ENCODE measurements at places on chromosomes 7 and 10.

DNA sequence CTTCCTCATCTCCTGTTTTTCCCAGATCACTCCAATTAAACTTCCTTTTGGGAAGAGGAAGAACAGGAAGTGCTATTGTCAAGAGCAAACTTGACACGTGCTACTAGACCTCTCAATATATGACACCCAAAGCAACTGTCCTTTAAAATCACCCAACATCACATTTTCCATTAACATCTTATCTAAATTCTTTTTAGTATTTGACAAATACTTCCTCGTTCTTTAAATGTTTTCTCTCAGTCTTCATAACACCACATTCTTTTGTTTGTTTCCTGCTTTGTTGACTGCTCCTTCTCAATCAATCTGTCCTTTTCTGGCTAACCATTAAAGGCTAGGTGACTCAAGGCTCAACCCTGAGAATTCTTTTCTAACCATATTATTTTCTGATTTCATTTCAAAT lies 7.1 kb upstream of the TFPI2 start:
- no peaks in the 10 kb centered on the region for H3K4me1 ChIP-seq
- H3K36me3 ChIP-seq = no peaks in the 10 kb centered on the region
- H3K27me3 ChIP-seq = peaks cover 1% of the 10 kb centered on the region
- DNase-seq = no peak
- H3K27ac ChIP-seq = no peak overlapping the region
- no peak overlapping the region for H3K4me3 ChIP-seq

DNA sequence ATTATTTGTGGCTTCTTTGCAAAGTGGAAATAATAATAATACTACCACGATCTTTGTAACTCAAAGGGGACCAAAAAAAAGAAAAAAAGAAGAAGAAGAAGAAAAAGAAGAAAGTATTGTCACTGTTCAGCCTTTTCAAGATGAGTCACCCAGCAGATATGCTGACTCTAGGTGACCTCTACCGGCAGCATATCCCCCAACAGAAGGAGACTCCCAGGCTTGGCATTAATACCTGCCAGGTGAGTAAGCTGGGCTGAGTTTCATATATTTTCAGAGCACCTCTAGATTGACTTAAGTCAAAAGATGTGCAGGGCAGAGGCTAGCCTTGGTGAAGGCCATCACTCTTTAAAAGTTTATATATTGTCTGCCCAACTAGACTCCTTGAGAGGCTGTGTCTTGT lies 30.4 kb upstream of the GPR26 start:
- H3K27ac ChIP-seq = no peak overlapping the region
- H3K27me3 ChIP-seq = no peaks in the 10 kb centered on the region

GRCh38 chr10:99858849-99859248 lies 76.4 kb downstream of the ABCC2 start:
- H3K4me3 ChIP-seq = no peak overlapping the region
- no peaks in the 10 kb centered on the region for H3K36me3 ChIP-seq
- no peak overlapping the region for H3K27ac ChIP-seq
- H3K27me3 ChIP-seq = peaks cover 2% of the 10 kb centered on the region
- no peak for DNase-seq

DNA sequence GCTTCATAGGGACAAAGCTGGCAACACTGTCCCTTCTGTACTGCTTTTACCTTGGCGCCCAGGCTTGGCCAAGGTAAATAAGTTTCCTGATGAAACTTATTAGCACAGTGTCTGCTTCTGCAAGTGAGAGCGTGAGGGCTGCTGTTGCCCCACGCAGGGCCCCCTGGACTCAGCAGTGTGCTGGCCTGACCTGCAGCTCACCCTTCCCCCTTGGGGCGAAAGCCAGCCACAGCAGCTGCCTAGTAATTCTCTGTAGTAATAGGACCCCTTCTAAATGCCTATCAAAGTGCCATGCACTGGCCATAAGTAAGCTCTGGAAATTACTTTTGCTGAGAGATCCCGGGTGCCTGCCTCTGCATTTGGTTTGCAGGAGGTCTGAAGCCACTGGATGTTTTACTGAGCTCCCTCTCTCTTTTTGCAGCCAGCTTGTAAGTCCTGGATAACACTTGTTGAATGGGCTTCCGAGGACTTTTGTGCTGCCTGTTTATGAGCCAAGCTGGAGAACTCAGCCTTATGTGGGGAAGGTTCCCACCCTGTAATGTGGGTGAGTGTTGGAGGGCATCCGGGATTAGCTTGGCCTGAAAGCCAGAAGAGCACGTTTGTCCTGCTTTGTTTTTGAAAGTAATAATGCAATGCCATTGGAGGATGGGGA lies 293.9 kb downstream of the C7orf25 start:
- H3K4me3 ChIP-seq = no peak overlapping the region
- H3K36me3 ChIP-seq = no peaks in the 10 kb centered on the region
- peak; percentile 54 for DNase-seq
- H3K4me1 ChIP-seq = peaks cover 9% of the 10 kb centered on the region
- H3K27ac ChIP-seq = no peak overlapping the region
- no peaks in the 10 kb centered on the region for H3K27me3 ChIP-seq

GRCh38 chr10:4214908-4215307 lies 429.9 kb upstream of the KLF6 start:
- H3K36me3 ChIP-seq = no peaks in the 10 kb centered on the region
- H3K4me3 ChIP-seq = no peak overlapping the region
- H3K27me3 ChIP-seq = no peaks in the 10 kb centered on the region
- peaks cover 55% of the 10 kb centered on the region for H3K4me1 ChIP-seq

GRCh38 chr10:116637830-116638229 lies 17.1 kb downstream of the PNLIPRP2 start:
- no peak overlapping the region for H3K4me3 ChIP-seq
- H3K4me1 ChIP-seq = no peaks in the 10 kb centered on the region
- no peaks in the 10 kb centered on the region for H3K36me3 ChIP-seq
- no peaks in the 10 kb centered on the region for H3K27me3 ChIP-seq
- H3K27ac ChIP-seq = no peak overlapping the region

GRCh38 chr10:19488592-19489280 lies 327.5 kb upstream of the PLXDC2 start:
- DNase-seq = peak; percentile 83
- H3K36me3 ChIP-seq = no peaks in the 10 kb centered on the region
- H3K27ac ChIP-seq = peak overlapping the region; percentile 98
- no peaks in the 10 kb centered on the region for H3K27me3 ChIP-seq

- peaks cover 3% of the 10 kb centered on the region for H3K27me3 ChIP-seq
- no peak for DNase-seq
- no peaks in the 10 kb centered on the region for H3K36me3 ChIP-seq
- peaks cover 2% of the 10 kb centered on the region for H3K4me1 ChIP-seq
- H3K27ac ChIP-seq = no peak overlapping the region
These were observed 528.5 kb downstream of the LRMDA start for GRCh38 chr10:75959912-75960311.

GRCh38 chr10:106957823-106958588 lies 206.5 kb downstream of the SORCS1 start:
- DNase-seq = no peak
- H3K4me1 ChIP-seq = peaks cover 14% of the 10 kb centered on the region
- H3K27me3 ChIP-seq = no peaks in the 10 kb centered on the region
- no peak overlapping the region for H3K27ac ChIP-seq

DNA sequence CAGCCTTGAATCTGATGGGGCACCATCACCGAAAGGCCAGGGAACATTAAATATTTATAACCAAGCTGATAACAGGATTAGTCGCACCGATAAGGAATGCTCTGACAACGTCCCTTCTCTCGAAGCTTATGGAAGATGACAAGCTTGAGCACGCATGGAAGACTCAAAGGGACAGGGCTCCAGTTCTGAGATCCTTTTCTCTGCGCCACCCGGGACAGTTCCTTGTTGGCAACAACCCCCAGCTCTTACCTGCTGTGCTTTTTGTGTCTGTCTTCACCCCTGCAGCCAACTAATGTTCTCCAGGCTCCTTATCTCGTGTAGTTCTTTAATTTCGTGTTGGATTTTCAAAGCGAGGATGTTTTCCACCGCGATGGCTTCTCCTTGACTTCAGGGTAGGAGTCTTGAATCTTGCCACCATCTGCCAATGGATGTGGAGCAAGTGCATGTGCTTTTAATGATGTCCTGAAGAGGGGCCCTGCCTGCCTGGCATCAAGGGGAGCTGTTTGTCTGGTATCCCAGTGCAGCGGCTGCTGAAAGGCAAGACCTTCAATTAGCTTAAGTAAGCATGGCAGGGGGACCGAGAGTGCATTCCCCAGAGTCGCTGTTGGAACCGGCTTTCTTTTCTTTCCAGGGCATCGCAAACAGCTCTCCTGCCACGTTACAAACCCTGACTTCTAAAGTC lies 354 bp upstream of the FERD3L start:
- H3K27ac ChIP-seq = no peak overlapping the region
- peaks cover 81% of the 10 kb centered on the region for H3K27me3 ChIP-seq
- H3K4me1 ChIP-seq = peaks cover 44% of the 10 kb centered on the region
- peak overlapping the region; percentile 89 for H3K4me3 ChIP-seq
- DNase-seq = peak; percentile 48

DNA sequence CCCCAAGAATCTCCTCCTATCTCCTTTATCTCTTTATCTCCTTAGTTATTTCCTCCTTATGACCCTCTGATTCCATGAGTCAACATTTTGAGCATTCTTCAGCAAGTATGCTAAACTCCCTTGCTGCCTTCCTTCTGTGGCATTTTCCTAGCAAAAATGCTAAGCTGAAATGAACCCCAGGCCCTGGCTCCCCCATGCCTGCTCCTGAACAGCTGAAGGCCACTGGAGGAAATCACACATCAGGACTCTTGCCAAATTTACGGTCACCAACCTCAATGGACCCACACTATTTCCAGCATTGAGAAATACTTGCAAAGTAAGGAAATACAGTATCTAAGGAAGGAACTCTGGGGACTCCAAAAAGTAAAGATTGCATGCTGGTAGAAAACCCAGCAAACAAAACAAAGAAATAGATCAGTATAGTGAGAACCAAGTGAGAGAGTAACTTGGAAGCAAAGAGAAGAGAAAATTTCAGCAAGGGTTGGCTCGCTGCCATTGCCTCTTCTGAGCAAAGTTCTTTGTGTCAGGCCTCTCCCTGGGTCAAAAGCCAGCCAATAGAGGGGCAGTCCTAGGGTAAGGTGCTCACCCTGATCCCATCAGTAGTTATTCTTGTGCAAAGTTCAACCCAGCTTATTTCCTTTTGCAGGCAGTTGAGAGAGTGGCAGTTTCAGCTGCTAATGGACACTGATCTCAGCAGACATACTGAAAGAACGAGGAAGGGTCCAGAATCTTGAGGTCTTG lies 5.1 kb upstream of the PLEKHS1 start:
- no peaks in the 10 kb centered on the region for H3K4me1 ChIP-seq
- no peak overlapping the region for H3K4me3 ChIP-seq
- no peak for DNase-seq
- no peaks in the 10 kb centered on the region for H3K36me3 ChIP-seq
- no peaks in the 10 kb centered on the region for H3K27me3 ChIP-seq

- no peaks in the 10 kb centered on the region for H3K36me3 ChIP-seq
- H3K4me1 ChIP-seq = peaks cover 29% of the 10 kb centered on the region
- H3K27me3 ChIP-seq = no peaks in the 10 kb centered on the region
These were observed 62.5 kb downstream of the MKI67 start for GRCh38 chr10:128063736-128064107.

DNA sequence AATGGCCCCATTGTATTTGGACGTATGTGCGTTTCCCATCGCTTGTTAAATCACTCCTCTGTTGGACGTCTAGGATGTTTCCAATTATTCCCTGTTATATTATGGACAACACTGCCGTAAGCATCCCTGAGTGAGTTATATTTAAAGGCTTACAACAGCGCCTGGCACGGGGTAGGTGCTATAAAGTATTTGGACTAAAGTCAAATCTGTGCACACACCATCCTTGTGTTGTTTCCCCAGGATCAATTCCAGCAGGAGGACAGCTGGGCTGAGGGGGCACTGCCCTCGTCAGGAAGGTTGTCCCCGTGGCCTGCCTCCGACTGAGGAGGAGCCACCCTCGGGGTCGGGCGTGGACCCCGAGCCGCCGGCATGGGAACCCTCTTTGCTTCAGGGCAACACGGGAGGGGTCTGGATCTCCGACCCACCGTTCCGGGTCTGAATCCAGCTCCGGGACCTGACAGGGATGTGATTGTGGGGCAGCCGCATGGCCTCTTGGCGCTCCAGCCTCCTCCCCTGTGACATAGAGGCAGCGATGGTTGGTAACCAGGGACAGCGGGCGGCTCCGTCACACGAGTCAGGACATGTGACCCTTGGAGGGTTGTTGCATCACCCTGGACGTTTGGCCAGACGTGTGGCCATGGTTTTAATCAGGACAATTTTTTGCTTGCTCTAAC lies 1.5 kb upstream of the JAKMIP3 start:
- 0 out of 2 replicates have a peak, but pooled peaks cover 4% of the 10 kb centered on the region for H3K27me3 ChIP-seq
- H3K36me3 ChIP-seq = peaks cover 6% of the 10 kb centered on the region
- no peak overlapping the region for H3K4me3 ChIP-seq
- H3K4me1 ChIP-seq = peaks cover 29% of the 10 kb centered on the region
- H3K27ac ChIP-seq = no peak overlapping the region

- DNase-seq = no peak
- H3K4me3 ChIP-seq = no peak overlapping the region
- no peaks in the 10 kb centered on the region for H3K27me3 ChIP-seq
- peaks cover 23% of the 10 kb centered on the region for H3K4me1 ChIP-seq
These were observed 51.5 kb downstream of the WDR37 start for GRCh38 chr10:1107679-1108078.

DNA sequence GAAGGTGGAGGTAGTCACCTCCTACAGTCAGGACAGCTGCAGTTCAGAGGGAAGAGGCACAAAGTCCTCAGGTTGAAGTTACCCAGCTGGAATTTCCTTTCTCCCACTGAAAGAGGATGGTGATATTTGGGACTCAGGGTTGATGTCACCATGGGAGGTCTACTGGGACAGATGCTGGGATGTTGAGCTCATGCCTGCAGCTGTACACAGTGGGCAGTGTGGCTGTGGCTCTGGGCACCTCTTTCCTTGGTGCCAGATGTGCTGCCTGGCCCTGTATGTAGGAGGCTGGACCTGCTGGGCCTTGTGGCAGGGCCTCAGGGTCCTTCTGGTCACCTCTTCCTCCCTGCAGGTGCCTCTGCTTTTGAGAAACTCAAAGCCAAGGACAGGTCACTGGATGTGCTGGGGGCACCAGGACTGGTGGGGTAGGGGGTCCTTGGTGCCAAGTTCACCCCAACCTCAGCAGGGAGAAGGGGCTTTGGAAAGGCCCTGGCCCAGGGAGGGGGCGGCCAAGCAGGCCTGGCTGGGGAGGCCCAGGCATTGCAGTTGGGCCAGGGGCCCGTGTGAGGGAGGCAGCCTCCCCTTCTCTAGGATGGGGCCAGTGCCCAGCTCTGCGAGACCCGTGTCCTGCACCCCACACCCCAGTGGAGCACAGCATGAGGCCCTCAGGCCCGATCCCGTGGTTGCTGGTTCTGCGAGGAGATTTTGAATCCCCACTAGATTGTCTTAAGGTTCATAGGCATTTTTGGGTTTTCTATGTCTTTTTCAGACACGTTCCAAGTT lies 103.1 kb downstream of the BMS1 start:
- DNase-seq = no peak
- no peak overlapping the region for H3K27ac ChIP-seq
- H3K4me1 ChIP-seq = peaks cover 6% of the 10 kb centered on the region
- H3K4me3 ChIP-seq = no peak overlapping the region
- peaks cover 18% of the 10 kb centered on the region for H3K36me3 ChIP-seq

GRCh38 chr7:155269766-155270585 lies 27.7 kb upstream of the INSIG1 start:
- H3K36me3 ChIP-seq = no peaks in the 10 kb centered on the region
- no peak for DNase-seq
- H3K27me3 ChIP-seq = no peaks in the 10 kb centered on the region
- H3K4me1 ChIP-seq = no peaks in the 10 kb centered on the region
- no peak overlapping the region for H3K4me3 ChIP-seq

GRCh38 chr10:99769706-99770105 lies 12.7 kb upstream of the ABCC2 start:
- no peaks in the 10 kb centered on the region for H3K4me1 ChIP-seq
- H3K27ac ChIP-seq = no peak overlapping the region
- DNase-seq = no peak

- H3K36me3 ChIP-seq = no peaks in the 10 kb centered on the region
- peak overlapping the region; percentile 46 for H3K27ac ChIP-seq
- no peak for DNase-seq
These were observed 137.0 kb downstream of the PTPRN2 start for GRCh38 chr7:158450476-158451124.

GRCh38 chr7:130334274-130334673 lies 10.3 kb upstream of the CPA5 start:
- peaks cover 31% of the 10 kb centered on the region for H3K4me1 ChIP-seq
- H3K36me3 ChIP-seq = no peaks in the 10 kb centered on the region
- DNase-seq = no peak
- no peak overlapping the region for H3K27ac ChIP-seq

Data from WTC11 (cell line).